Foreskin keratinocyte (primary cell): ENCODE measurements at places on chromosomes 1 and 21.
A peak's percentile ranks its signal among the peaks of the same experiment; 100 is the strongest.

GRCh38 chr1:28592321-28593071 is 431 bp downstream of the RAB42 start:
- no peak for DNase-seq

DNA sequence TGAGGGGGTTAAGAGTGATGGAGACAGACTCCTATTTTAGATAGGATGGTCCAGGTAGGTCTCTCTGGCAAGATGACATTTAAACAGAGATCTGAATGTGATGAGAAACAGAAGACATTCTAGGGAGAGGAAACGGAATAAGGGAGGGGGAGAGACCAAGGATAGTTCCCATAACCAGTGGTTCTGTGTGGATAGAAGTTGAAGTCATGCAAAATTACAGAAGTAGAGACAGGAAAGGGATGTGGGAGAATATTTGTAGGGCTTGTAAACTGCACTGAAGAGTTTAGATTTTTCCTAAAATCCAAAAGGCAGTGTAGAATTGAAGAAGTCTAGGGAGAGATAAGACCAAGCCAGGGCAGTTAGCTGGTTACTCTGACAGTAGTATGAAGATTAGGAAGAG is 200.6 kb downstream of the GRIK1 start:
- DNase-seq, result no peak

DNA sequence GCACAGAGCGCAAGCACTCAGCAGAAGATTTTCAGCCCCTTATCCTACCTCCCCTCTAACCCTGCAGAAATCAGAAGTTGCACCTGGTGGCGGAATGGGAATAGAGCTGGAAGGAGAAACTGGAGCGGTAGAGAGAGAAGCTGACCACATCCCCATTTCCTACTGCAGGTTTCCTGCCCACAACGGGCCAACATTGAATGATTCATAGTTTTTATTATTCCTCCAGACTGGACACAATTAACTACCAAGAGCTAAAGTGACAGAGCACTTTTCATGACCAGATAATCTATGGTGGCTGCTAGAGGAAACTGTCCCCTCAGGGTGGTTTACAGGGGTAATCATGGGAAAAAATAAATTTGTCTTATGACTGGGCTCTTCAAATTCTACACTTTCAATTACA is 21.3 kb upstream of the LRRC8D start:
- no peak for DNase-seq

GRCh38 chr1:18145851-18146618 is 38.4 kb downstream of the IGSF21 start:
- no peak for DNase-seq

- no peak for DNase-seq
These were observed 1109.3 kb downstream of the PLA2G4A start for GRCh38 chr1:187938092-187938491.

GRCh38 chr1:218959784-218960183 is 213.9 kb upstream of the LYPLAL1 start:
- DNase-seq, result peak; percentile 7

GRCh38 chr1:172448995-172449584 is 5.2 kb upstream of the PIGC start:
- DNase-seq, result peak; percentile 58

DNA sequence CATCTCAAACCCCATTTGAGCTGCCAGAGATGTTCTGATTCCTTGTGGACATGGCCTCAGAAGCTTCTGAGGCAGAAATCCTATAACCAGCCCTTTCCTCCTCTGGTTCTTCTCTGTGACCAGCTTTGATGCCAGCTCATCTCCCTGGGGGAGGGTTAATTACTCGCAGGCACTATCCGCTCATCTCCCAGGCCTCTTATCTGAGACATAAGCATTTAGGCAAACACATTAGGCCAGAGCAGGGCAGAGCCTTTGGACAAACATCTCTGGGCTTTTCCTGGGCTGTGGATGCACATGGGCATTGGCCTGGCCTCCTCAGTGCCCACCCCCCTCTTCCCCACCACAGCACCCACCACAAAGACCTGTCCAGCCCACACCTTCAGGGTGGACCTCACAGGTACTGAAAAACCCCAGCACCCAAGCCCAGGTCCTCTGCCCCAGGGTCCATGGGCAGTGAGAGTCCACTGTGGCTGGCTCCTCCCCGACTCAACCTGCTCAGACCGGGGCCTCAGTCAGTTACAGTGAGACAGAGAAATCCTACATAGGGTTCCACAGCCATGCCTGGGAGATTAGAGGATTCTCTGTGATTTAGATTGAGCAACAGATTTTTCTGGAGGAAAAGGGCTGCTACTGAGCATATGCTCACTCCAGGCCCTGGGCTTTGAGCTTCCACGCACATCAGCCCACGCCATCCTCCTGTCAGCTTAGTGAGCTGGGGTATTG is 26.9 kb downstream of the IGSF21 start:
- DNase-seq, result no peak

GRCh38 chr1:202680586-202681352 is 29.5 kb downstream of the SYT2 start:
- no peak for DNase-seq

GRCh38 chr1:36517011-36517771 is 34.5 kb upstream of the CSF3R start:
- DNase-seq, result no peak

- no peak for DNase-seq
These were observed 42.5 kb downstream of the TMED5 start for GRCh38 chr1:93137604-93138292.

GRCh38 chr1:186055846-186056245 is 319.2 kb downstream of the TPR start:
- no peak for DNase-seq

DNA sequence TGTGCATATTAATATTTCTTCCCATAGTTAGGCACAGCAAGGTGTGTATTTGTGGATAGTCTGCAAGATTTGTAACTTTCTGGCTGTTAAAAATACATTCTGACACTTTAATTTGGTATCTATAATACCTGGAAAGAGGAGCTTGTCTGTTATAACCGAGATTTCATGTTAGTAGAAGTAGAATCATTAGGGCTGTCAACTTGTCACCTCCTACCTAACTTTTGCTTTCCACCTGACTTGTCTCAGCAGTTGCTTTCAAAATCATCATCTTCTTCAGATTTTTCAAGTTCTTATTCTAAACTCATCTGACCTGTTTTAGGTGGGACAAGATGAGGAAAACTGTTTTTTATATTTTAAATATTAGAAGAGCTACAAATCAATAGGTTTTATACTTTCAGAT is 11.0 kb downstream of the RWDD3 start:
- no peak for DNase-seq

GRCh38 chr1:1441002-1441888 is 5.8 kb downstream of the VWA1 start:
- no peak for DNase-seq

GRCh38 chr21:26597031-26597430 is 23.9 kb upstream of the CYYR1 start:
- no peak for DNase-seq

- no peak for DNase-seq
These were observed 20.7 kb upstream of the STX12 start for GRCh38 chr1:27752360-27752759.

DNA sequence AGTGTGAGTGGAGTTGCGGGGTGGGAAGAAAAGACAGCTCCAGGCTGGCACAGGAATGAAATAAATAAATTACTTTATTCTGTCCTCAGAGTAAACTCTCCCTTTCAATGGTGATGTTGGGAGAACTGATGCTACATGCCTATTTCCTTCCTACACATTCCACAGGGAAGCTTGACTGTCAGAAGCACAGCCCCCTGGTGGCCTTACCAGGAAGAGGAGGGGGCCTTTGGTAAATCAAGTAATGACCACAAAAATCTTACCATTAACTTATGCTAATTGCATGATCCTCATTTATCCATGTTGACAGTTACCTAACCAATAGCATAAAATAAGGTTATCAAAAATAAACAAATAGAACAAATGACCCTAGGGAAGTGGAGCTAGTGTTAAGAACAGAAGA is 605.0 kb upstream of the PKN2 start:
- no peak for DNase-seq

DNA sequence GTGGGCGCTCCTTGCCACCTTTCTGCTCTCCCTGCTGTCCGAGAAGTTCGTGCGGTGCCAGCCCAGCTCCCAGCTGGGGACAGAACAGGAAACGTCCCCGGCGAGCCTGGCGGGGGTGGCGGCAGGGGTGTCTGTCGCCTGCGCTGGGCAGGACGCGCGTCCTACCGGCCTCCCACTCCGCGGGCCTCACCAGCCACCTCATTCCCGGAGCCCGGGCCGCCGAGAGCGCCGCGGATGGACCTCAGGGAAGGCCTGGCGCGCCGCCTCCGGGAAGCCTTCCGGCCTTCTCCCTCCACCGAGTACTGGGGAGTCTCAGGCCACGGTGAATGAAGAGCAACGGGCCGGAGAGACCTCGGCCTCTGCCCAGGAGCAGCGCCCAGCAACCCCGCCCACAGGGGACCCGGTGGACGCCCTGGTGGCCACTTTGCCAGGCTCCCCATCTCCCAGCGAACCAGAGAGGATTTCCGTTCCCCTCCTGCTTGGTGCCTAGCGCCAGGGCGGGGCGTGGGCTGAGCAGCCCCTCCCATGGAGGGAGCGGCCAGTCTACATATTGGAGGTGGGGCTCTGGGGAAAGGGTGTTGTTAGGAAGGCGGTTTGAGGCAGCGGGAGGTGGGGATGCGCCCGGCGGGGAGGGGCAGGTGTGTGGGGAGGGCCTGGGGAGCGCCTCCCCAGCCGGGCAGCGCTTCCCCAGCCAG is 9.5 kb upstream of the TNFRSF14 start:
- DNase-seq, result peak; percentile 66

DNA sequence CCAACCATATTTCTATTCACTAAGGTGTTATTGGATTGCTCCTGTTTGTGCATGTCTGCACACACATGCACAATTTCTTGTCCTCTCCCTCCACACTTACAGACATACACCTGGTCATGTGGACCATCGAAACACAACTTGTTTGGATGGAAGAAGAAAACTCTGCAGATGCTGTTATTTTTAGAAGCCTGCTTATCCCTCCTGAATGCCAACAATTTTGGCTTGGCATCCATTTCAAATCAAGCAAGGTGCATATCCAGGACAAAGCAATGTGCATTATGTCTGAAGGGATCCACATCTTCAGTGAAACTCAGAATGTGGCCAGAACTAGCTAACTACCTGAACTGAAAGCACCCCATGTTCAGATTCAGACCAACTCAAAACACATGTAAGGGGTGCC is 98.9 kb upstream of the ADAR start:
- DNase-seq, result no peak

GRCh38 chr1:33260439-33260838 is 4.1 kb downstream of the ZNF362 start:
- DNase-seq, result no peak

- DNase-seq, result no peak
These were observed 53.5 kb upstream of the SLC22A15 start for GRCh38 chr1:115922801-115923200.

DNA sequence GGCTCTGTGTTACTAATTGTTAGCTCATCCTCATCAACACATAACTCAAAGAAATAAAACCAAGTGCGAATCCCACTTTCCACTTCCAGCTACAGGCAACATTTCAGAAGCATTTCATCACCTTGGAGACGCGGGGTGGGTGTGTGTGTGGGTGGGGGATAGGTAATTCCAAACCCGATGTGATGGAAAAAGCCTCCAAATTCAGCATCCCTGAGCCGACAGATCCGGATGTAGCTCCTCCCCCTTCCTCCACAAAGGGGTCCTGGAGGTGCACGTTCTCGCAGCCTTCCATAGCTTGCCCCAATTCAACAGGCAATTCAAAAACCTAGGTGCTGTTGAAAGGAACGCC is 486 bp downstream of the HSPA13 start:
- no peak for DNase-seq

- peak; percentile 74 for DNase-seq
These were observed at the start of gene SFT2D2 for GRCh38 chr1:168225476-168226190. Gene SFT2D2 (plus strand): TSS chr1:168226004. CDS start chr1:168226080, 76 bp downstream.

DNA sequence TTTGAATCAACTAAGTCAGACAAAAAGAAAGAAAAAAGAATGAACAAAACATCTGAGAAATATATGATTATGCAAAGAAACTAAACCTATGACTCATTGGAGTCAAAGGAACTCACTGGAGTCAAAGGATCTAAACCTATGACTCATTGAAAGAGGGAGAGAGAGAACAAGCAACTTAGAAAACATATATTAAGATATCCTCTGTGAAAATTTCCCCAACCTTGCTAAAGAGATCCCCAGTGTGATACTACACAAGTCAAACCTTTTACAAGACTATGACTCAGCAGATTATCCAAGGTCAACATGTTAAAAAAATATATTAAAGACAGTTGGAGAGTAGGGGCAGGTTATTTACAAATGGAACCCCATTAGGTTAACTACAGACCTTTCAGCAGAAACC is 1538.3 kb downstream of the NCAM2 start:
- peak; percentile 16 for DNase-seq

GRCh38 chr1:200180821-200181220 is 153.3 kb downstream of the NR5A2 start:
- no peak for DNase-seq

DNA sequence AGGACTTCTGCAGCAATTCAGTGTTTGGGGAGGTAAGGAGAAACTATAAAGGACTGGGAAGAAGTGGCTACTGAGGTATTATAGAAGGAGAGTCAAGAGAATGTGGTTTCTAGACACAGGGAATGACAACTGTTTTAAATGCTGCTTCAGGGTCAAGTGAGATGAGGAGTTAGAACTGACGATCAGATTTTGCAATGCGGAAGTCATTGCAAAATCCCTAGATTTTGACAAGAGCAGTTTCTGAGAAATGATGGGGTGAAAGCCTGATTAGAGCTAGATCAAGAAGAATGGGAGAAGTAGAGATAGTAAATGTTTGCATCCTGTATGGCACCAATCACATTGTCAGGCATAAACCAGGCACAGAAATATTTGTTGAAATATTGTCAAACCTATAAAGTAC is 4.7 kb upstream of the TSNAX start:
- DNase-seq, result no peak

GRCh38 chr1:68307378-68307787 is 75.1 kb upstream of the WLS start:
- peak; percentile 71 for DNase-seq

GRCh38 chr1:90507173-90507572 is 209.9 kb downstream of the BARHL2 start:
- no peak for DNase-seq

GRCh38 chr1:171850651-171851350 is 9.5 kb downstream of the DNM3 start:
- no peak for DNase-seq

DNA sequence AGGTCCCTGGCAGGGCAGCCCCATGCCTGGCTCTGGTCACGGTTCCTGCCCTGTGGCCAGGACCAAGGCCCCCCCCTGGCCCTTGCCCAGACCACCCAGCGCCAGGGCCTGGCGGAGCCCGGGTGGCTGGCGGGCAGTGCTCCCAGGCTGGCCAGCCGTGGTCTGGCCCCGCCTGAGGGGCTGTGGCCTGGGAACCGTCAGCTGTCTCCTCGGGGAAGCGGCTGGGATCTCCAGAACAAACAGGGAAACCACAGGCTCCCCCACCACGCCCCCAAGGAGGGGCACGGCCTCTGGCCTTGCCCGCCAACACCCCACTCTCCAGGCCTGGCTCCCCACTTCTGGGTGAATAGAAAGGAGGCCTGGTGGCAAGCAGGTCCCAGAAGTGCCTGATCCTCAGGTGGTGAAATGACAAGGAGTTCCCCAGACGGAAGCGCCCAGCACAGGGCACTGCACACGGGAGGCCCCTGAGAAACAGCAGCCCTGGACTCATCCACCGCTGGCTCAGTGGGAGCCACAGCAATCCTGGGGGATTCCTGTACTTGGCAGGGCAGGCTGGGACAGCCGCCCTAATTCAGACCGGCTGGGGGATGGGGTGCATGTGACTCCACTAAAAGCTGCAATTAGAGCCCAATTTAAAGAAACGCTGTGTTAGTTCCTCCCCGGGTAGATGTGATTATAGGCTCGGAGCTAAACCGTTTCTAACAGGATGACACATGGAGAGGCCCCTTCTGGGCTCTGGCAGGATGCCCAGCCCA is 78.9 kb downstream of the RAP1GAP start:
- no peak for DNase-seq

GRCh38 chr1:8653878-8654277 is 163.6 kb downstream of the RERE start:
- DNase-seq, result no peak
